ENCODE measurements at places on chromosomes 5 and 9.

DNA sequence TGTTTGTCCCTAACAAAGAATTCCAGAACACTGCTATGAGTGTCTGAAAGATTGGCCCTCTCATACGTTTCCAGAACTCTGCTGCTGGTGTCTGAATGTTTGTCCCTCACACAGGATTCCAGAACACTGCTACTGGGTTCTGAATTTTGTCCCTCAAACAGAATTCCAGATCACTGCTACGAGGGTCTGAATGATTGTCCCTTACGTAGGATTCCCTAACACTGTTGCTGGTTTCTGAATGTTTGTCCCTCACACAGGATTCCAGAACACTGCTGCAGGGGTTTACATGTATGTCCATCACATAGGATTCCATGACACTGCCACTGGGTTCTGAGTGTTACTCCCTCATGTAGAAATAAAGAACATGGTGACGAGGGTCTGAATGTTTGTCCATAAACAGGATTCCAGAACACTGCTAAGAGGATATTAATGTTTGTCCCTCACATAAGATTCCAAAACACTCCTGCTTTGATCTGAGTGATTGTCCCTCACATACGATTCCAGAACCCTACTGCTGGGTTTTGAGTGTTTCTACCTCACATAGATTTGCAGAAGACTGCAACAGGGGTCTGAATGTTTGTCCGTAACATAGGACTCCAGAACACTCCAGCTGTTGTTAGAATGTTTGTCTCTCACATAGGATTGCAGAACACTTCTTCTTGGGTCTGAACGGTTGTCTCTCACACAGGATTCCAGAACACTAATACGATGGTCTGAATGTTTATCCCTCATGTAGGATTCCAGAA is 214.4 kb downstream of the FOXD4L6 start:
- peak; percentile 41 for DNase-seq

DNA sequence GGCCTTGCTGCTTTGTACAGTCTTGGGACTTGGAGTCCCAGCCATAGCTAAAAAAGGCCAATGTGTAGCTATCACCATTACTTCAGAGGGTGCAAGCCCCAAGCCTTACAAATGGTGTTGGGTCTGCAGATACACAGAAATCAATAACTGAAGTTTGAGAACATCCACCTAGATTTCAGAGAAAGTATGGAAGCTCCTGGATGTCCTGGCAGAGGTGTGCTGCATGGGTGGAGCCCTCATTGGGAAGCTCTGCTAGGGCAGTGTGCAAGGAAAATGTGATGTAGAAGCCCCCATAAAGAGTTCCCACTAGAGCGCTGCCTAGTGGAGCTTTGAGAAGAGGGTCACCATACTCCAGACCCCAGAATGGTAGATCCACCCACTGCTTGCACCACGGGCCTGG is 626.7 kb upstream of the COX7C start:
- DNase-seq = no peak

GRCh38 chr9:96222132-96222531 is 79.8 kb downstream of the HSD17B3 start:
- DNase-seq = no peak

DNA sequence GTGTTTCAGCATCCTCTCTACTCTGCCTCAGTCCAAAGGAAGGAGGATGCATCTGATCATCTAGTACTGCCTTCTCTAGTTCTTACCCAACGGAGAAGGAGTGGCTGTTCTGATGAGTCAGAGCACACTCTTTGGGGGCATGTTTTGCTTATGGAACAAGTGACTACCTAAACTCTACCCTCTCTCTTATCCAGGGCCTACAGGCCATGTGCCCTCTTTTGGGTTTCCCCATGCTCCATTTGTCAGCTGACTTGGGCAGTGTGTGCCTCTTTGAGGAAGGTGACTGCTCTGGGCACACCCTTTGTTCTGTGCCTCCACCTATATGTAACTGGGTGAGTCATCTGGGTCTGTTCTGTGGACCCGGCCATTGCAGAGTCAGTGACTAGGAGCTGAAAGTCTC is 89.6 kb upstream of the BNC2 start:
- no peak for DNase-seq

DNA sequence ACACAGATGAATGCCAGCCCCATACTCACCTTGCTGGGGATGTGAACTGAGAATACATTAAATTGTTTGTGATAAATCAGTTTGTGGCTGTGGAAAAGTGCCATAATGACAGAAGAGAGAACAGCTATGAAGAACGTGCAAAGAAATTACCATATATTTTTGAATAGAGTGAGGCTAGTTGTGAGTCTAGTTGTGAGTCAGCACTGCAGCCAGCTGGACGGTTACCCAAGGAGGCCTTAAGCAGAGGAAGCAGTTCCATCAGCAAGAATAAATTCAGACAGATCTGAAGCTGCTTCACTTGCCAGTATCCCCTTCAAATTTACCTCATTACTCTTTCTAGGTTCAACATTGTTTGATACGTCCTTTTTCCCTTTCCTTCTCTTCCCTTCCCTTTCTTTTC is 446.0 kb downstream of the MTRR start:
- DNase-seq = no peak

DNA sequence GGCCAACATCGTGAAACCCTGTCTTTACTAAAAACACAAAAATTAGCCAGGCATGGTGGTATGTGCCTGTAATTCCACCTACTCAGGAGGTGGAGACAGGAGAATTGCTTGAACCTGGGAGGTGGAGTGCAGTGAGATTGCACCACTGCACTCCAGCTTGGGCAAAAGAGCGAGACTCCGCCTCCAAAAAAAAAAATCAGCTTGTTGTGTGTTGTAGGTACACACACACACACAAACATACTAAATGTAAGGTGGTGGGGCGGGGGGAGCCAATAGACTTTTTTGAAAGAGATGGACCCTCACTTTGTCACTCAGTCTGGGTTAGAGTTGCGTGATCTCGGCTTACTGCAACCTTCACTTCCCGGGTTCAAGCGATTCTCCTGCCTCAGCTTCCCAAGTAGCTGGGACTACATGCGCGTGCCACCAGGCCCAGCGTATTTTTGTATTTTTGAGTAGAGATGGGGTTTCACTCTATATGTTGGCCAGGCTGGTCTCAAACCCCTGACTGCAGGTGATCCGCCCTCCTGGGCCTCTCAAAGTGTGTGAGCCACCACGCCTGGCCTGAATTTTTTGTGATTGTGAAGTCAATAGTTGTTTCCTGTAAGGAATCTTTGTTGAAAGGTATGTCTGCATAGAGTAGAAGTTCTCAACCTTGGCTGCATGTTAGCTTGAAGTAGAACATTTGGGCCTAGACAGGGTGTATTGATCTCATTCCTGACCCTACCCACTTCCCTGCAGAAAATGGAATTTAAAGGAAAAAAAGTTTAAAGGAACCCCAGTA is 13.7 kb downstream of the NPM1 start:
- DNase-seq = no peak

- no peak for DNase-seq
Measured at GRCh38 chr5:84764227-84764626, 379.5 kb upstream of the EDIL3 start.

DNA sequence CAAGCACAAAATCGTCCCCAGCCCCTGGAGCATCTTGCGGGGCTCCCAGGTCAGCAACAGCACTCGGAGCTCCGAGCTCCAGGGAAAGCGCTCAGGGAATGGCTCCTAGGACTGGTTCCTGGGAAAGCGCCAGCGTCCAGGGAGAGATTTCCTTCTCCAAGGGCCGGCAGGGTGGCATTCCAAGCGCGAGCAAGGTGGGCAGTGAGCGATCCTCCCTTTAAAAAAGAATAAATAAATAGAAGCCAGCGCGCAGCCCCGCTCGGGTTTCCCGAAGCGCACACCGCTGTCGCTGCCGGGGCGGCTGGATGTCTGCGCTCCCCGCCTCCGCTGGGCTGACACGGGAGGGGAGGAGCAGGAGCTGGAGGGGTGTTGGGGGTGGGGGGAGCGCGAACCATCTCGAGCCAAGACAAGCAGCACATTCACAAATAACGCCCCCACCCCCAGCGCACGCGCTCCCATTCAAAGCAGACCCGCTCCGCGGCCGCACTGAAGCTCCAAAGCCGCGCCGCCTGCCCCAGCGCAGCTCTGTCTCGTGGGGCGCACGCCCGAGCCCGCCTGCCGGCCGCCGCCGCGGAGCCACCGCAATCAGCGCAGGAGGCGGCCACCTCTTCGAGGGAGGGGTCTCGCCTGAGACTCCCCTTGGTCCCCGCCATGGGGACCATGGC is 327.4 kb downstream of the SH3GL2 start:
- no peak for DNase-seq

DNA sequence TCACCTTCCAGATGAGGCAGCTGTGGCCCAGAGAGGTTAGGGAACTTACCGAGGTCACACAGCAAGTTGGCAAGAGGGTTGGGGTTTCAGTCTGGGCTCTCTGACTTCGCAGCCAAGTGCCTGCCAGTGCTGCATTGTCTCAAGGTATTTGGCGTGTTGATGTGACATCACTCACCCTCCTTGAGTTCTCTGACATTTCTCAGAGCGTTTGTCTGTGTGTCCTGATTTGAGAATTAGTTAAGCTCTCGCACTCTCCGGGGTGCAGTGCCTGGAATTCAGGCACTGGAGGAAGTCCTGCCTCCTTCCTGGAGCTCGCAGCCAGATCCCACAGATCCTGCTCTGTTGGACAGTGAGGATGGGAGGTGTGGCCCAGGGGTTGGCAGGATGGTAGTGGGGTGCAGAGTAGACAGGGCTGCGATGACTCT is 25.7 kb downstream of the WWC1 start:
- DNase-seq = no peak

DNA sequence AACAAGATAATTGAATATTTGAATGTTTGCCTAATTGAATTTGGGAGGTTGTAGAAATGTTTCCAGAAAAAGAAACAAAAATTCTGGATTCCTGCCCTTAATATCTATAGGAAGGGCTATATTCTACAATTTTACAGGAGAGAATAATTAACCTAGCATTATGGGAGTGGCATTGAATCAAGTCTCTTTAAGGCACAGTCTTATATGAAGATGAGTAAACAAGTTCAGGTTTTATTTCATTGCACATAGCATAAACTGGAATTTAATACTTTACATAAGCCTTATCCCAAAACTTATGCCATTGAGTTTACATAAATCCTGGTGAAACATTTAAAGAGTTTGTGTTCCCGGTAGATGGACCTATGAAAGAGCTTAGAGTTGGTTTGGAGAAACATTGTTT is 138.1 kb upstream of the ADAMTSL1 start:
- DNase-seq = no peak

- DNase-seq = no peak
Measured at GRCh38 chr9:4716163-4716562, 24.8 kb downstream of the AK3 start.

GRCh38 chr5:132480042-132480441 is 10.5 kb downstream of the IRF1 start:
- no peak for DNase-seq

DNA sequence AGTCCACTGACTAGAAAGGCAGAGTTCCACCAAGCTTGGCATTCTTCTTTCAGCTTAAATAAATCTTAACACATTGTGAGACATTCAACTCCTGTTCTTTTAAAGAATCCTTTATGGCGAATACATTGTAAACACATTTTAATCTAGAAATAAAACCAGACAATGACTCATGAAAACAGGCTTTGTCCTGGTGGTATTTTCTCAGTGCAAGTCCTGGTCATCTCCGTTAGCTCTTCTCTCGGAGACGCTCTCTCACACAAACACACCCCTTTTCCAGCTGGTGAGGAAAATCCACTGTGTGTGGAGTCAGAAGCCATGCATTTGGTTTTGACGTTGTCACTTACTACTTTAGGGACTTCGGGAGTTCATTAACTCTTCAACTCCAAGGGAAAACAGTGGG is 140.4 kb downstream of the AUH start:
- DNase-seq = no peak

DNA sequence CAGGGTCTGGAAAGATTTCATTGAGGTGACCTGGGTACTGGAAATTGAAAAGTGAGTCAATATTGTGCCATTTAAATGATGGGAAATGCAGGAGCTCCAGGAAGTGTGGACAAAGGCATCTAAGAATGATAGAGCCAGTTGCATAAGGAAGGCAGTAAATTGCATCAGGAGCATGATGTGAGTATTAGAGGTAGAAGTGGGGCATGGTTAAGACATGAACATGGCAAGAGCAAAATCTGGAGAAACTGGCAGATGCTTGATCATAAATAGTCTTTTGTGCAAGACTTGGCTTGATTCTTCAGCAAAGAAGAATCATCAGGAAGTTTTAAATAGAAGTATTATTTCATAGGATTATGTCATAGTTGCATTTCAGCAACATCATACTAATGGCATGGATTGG is 157.4 kb upstream of the PUM3 start:
- no peak for DNase-seq

DNA sequence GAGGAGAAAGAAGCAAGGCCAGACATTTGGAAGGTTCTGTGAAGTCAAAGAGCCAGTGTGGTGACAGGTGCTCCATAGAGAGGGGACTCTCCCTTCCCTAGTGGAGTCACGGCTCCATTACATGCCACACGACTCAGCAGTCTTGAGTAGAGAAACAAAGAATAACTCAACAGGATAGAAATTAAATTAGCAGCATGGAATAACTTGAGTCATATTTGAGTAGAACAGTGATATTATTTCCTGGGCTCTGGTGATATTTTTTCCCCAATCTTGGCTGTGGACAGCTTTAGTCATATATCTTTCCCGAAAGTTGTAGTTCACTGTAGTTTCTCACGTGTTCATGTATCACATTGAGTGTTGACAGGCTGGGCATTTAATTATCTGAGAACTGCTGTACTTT is 149.7 kb upstream of the EFNA5 start:
- DNase-seq = no peak

DNA sequence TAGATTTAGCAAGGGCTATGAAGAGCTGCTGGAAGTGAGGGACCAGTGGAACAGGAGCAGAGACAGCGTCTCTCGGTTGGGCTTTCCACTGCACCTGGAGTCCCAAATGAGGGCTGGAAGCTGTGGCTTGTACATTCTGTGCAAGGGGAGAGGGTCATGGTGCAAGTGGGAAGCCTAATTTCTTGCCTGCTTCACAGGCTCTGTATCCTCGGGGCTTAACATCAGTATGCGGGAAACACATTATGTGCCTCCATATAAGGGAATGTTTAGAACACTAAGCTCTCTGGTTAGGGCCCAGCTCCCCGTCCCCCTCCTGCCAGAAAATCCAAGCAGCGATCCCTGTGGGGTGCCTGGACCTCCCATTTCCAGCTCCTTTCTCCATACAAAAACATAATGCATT is 89.0 kb upstream of the NIPAL4 start:
- no peak for DNase-seq

DNA sequence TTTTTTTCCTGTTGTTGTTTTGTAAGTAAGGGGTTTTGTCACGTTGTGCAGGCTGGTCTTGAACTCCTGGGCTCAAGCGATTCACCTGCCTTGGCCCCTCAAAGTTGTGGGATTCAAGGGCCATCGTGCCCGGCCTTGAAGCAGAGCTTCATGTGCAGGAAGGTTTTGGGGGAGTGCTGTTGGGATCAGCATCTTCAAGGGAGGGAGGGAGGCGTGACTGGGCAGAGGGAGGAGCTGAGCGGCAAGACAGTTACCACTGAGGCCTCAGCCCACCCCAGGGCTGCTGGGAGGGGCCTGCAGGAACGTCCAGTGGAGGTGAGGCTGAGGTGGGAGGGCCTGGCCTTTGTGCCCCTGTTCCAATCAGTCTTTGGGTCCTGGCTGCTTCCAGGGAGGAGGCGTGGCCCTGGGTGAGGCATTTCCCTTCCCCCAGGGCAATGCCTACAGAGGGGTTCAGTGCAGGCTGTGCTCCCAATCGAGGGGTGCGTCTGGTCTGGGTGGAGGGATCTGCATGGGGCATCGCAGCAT is 21.4 kb downstream of the OR2V1 start:
- no peak for DNase-seq

- DNase-seq = no peak
Measured at GRCh38 chr9:33453999-33454660, 6.7 kb upstream of the AQP3 start.

Data from stimulated activated effector memory CD8-positive, alpha-beta T cell treated with anti-CD3 and anti-CD28 coated beads, Interleukin-12 subunit alpha, Interleukin-12 subunit beta, amount 100 ng/mL, for 72 hours (primary cell).